Mononuclear cell (primary cell): ENCODE measurements at places on chromosomes 2 and 18. TPM values are rescaled to one million over a fixed set of nuclear protein-coding genes. Genes with fewer than 3 reads are reported as not detected.

The GALNT13 gene
- total RNA-seq, result 0.21 TPM

The RFX8 gene
- 0.21 TPM for total RNA-seq

The HOXD10 gene
- not detected for total RNA-seq

The MBD5 gene
- 25.1 TPM for total RNA-seq

The CYP26B1 gene
- under 0.01 TPM for total RNA-seq

The IL1B gene
- 3,994 TPM for total RNA-seq

The ZNF532 gene
- total RNA-seq, result 7.7 TPM

The SLC39A6 gene
- 18.1 TPM for total RNA-seq

The MYO3B gene
- total RNA-seq, result 0.21 TPM

The PDE1A gene
- not detected for total RNA-seq

The MYL1 gene
- not detected for total RNA-seq

The SCN1A gene
- total RNA-seq, result not detected

The CD8A gene
- total RNA-seq, result 25.6 TPM

The DCDC2C gene
- not detected for total RNA-seq

The HAT1 gene
- total RNA-seq, result 39.0 TPM
